ENCODE measurements at places on chromosomes 5 and 9.

GRCh38 chr9:101369286-101369685 lies 15.5 kb downstream of the BAAT start:
- DNase-seq, result no peak

GRCh38 chr9:121809356-121810050 lies 158.1 kb downstream of the DAB2IP start:
- DNase-seq, result no peak

DNA sequence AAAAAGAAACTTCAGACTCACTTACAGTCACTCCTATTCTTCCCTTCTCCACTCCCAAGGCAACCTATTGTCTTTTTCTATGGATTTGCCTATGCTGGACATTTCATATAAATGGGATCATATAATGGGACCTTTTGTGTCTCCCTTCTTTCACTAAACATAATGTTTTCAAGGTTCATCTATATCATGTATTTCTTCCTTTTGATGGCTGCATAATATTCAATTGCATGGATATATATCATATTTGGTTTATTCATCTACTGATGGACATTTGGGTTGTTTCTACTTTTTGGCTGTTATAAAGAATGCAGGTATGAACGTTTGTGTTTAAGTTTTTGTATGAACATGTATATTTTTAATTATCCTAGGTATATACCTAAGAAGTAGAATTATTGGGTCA lies 30.6 kb downstream of the ANKHD1 start:
- no peak for DNase-seq

GRCh38 chr9:134258332-134258731 lies 67.9 kb upstream of the RXRA start:
- DNase-seq, result no peak

DNA sequence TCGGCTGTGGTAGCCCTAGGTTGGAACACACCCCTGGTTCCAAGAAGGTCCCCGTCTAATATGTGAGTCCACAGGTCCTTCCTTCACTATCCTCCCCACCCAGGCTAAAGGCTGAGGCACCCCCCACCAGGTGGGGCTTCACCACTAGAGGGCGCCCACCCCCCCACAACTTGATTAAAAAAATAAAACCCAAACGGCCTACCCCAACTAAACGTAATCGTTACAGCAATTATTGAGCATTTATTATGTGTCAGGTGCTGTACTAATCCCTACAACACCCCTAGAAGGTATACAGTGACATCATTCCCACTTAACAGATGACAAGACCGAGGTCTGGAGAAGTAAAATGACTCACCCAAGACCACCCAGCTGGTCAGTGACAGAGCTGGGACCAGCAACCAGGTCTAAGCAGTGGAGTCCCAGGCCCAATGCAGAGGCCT lies 65.0 kb downstream of the FGF18 start:
- no peak for DNase-seq

- no peak for DNase-seq
These were observed 43.8 kb downstream of the WDR36 start for GRCh38 chr5:111135946-111136345.

DNA sequence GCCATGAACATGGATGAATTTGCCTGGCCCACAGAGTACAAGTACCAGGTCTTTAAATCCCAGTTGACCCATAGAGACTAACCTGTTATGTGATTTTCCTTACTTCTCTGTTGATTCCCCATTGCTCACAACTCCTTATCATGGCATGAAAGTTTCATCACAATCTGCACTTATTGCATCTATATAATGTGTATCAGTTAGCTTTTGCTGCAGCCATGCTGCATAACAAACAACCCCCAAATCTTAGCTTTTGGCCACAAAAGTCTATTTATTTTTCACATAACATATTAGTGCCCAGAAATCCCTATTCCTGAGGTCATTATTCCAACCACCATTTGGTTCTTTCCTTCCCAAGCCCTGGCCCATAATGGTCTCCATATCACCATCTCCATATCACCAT lies 3.7 kb downstream of the GGTA1 start:
- DNase-seq, result no peak

- no peak for DNase-seq
These were observed 417.7 kb downstream of the GADD45G start for GRCh38 chr9:90022474-90022873.

DNA sequence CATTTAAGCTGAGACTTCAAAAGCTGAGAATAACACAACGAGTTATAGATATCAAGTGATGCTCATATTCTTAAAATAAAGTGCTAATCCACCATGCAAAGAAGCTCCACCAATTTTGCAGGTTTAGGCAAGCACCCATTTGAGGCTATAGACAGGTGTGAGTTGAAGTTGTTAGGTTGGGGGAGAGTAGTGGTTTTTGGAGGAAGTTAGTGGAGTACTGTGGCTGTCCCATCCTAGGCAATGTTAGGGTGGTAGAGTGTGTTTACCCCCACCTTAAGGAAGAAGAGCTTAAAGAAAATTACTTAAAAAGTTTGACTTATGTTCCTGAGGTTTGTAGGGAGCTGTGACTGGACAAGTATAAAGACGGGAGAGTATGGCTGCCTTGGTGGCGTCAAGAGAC lies 98.9 kb upstream of the MAN2A1 start:
- DNase-seq, result no peak

- no peak for DNase-seq
These were observed 48.1 kb downstream of the GGTA1 start for GRCh38 chr9:121451586-121451985.

DNA sequence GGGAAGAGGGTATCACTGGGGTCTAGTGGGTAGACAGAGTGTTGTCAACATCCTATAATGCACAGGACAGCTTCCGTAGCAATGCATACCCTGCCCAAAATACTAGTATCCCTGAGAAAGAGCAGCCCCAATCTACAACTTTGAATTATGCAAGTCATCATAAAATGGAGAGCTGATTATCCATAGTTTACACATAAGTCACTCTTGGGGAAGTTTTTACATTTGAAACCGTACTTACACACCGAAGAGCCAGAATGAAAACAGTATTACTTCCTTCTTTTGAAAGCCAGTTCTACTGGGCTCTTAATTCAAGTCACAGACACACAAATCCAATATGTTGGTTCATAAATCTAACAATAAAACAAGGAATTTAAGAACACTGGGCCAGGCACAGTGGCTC lies 21.6 kb downstream of the RNF145 start:
- DNase-seq, result no peak

- no peak for DNase-seq
These were observed 68.3 kb downstream of the WNK2 start for GRCh38 chr9:93252116-93252780.

GRCh38 chr9:124040186-124040931 lies 28.8 kb downstream of the LHX2 start:
- no peak for DNase-seq

DNA sequence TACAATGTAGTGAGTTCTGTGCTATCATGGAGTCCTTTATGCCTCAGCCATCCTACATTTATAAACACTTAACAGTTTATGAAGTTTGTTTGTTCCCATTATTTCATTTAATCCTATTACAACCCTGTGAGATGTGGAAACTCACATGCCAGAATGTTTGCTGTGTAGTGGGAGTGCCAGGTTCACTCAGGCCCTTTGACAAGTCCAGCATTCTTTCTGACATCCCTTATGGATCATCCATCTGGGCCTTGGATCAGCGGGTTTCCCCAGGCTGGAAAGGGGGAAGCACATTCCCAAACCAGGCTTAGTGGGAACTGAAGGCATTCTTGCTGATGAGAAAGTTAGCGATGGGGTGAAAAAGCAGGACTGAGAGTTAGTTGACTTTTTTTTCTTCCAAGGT lies 128.1 kb upstream of the OTULINL start:
- DNase-seq, result no peak
